ENCODE measurements at places on chromosomes 3 and 15.

GRCh38 chr15:95286352-95286880 lies 1044.1 kb upstream of the NR2F2 start:
- DNase-seq, result no peak

DNA sequence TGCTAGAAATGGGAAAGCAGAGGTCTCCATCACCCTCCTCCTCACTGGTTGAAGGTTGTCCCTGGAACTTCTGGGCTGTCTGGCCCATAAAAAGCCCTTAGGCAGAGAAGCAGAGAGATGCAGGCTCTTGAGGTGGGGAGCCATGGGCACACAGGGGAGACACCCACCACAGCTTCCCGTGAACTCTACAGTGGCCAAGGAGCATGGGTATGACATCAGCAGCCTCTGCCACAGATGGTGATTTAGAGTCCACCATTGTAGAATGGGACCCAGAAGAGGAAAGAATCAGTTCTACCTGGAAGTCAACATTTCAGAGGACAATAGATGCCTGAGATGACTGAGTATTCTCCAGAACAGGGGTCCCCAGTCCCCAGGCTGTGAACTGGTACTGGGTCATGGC lies 105.6 kb upstream of the LRRN1 start:
- DNase-seq, result no peak

GRCh38 chr15:52698514-52698913 lies 19.3 kb upstream of the ATOSA start:
- DNase-seq, result no peak

DNA sequence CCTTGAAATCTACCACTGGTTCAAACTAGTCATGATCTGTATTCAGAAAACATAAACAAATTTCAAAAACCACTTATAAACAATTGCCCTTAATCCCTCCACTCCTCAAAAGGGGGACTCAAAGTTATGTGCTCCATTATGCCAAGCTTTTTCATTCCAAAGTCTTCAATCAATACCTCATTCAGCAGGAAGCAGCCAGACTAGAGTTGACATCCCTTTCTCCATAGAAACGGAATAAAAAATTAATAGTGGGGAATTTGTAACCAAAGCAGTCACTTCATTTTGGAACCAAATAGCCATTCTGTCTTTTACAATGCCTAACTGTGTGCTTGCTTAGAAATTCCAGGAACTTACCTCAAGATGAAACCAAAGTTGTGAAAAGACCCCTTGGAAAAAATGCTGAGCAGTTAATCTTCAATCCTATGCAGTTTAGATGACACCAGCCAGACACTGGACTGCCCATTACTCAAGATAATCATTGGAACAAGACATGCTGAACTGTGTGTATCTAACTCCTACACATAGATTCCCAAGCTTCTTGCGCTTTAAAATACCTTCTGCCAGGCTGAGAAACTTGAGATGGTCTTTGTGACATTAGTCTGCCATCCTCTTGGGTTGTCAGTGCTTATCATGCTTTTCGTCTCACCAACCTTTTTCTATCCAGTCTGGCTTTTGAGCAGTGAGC lies 406.2 kb downstream of the PLOD2 start:
- no peak for DNase-seq

DNA sequence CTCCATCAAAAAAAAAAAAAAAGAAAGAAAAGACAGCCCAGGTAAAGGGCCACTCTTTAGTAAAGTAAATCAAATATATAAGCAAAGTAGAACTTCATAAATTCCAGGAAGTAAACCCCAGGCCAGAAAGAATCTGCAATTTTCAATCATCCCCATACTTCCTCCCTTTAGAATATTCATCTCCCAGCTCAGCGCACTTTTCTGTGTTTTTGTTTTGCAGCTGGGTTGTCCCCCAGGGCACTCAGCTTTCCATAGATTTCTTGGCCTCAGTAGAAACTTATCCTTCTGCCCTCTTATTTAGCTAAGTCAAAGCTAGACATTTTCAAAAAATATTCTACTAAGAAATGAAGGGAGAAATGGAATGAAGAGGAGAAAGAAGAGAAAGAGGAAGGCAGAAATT lies 24.0 kb upstream of the SPRED1 start:
- no peak for DNase-seq

DNA sequence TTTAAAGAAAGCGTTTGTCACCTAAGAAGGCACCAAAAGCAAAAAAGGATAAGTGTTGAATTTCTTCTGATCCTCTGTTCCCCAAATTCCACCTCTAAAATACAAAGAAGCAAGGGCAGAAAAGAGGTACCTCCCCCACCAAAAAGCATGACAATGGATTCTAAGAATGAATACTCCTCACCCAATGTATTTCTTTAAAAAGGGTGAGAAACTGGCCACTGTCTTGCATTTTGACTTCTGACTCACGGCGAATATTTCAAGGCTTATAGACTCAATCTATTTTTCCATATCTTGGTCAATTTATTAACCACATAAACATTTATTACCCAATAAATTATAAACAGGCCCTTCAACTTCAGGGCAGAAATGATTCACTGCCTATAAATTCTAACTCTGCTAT lies 131.1 kb downstream of the NR1I2 start:
- DNase-seq, result peak; percentile 45

- DNase-seq, result peak; percentile 61
Observed at GRCh38 chr3:193040836-193041672, 123.4 kb upstream of the MB21D2 start.

- DNase-seq, result no peak
Observed at GRCh38 chr15:74500401-74500800, 39.4 kb upstream of the UBL7 start.

GRCh38 chr3:183202004-183202722 lies 39.6 kb upstream of the LAMP3 start:
- DNase-seq, result no peak

GRCh38 chr3:58560771-58561311 lies 16.4 kb downstream of the FAM107A start:
- DNase-seq, result peak; percentile 92

- peak; percentile 90 for DNase-seq
Observed at GRCh38 chr3:139122221-139122581, 77.5 kb upstream of the PRR23C start.

DNA sequence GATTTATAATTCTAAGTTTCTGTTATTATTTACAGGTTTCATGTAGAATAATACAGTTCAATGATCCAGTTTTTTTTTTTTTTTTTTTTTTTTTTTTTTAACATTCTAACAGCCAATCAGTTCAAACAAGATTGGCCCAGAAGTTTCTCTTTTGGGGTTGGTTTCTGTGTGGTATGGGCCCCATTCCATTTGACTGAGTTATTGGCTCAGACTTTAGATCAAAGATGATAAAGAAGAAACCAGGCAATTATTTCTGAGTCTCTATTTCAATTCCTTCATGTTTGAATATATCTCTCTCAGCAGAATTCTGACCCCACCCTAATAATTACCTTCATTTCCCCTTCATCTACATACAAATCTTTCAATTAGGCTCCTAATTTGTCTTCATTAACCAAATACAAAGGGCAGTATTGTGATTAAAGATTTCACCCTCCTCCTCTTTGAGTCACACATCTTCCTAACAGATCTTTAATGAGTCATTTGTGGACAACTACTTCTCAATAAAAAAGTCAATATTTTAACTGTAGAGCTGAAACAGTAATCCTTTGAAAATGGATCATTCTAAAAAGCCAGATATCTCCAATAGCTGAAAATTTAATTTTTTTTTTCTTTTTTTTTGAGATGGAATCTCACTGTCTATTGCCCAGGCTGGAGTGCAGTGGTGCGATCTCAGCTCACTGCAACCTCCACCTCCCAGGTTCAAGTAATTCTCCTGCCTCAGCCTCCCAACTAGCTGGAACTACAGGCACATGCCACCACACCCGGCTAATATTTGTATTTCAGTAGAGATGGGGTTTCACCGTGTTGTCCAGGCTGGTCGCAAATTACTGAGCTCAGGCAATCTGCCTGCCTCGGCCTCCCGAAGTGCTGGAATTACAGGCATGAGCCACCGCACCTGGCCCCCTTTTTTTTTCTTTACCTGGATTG lies 878.8 kb downstream of the NAALADL2 start:
- DNase-seq, result peak; percentile 70

DNA sequence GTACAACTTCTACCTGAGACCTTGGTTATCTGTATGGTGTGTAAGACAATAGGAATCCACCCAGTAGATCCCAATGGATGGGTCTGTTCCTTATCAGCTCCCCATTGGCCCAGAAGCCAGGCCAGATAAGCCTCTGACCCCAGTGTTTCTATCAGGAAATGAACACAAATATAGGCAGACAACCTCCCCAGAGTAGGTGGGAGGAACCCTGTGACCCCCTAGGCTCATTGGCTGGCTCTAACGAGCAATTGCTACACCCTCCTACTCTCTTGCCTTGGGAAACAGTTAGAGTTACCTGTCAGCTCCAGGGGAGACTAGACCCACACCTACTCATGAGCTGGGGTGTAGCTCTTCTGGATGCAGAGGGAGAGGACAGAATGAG lies 299.9 kb downstream of the UACA start:
- no peak for DNase-seq

DNA sequence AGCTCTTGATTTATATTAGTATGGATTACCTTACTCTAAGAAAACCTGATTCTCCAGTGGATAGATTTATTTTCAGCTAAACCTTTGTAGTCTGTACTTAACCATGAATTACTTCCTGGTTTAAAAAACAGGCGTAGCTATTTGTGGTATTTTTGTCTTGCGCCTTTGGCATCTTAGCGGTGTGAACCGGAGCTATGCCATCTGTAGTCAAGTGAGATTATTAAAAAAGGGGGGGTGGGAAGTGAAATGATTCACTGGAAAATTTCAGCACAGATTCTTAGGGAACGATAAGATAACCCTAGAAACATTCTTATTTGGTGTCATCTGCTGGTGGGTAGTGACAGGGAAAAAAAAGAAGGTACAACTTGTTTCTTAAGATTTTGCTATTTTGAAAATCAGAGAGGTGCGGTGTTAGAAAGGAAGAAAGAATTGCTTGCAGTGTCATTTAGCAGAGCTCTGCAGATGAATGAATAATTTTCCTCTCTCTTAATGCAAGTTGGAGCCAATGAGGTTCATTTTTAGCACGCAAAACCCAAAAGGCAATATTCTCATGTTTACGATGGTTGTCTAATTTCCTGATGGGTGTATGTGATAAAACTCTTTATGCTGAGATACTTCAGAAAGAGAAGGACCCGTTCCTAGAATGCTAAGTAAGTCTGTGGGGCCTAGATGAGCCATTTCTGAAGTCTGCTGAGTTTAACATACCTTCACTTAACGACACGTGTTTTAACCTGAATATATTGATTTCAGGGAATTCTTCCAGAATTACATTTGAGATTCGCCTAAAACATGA lies 44.0 kb downstream of the PSMD6 start:
- DNase-seq, result no peak

- DNase-seq, result no peak
Observed at GRCh38 chr3:85627932-85628331, 669.1 kb downstream of the CADM2 start.

DNA sequence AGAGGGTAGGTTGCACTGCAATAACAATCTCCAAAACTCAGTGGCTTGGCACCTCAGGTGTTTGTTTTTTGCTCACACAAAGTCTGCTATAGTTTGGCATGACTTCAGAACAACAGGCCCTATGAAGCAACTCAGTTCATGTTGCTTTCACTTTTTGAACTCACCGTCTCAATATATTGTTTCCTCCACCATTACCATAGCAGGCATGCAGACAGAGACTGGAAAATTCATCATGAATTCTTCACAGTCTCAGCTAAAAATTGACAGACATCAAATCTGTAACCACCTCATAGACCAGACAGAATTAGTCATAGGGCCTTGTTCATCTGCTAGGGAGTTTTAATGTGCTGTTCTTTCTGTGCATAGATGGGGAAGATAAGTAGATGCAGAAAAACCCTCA lies 161.4 kb upstream of the POU1F1 start:
- peak; percentile 47 for DNase-seq

GRCh38 chr3:149506965-149507364 lies 32.5 kb downstream of the TM4SF4 start:
- no peak for DNase-seq

- DNase-seq, result peak; percentile 80
Observed at GRCh38 chr3:124837730-124838186, 49.4 kb downstream of the ITGB5 start.

DNA sequence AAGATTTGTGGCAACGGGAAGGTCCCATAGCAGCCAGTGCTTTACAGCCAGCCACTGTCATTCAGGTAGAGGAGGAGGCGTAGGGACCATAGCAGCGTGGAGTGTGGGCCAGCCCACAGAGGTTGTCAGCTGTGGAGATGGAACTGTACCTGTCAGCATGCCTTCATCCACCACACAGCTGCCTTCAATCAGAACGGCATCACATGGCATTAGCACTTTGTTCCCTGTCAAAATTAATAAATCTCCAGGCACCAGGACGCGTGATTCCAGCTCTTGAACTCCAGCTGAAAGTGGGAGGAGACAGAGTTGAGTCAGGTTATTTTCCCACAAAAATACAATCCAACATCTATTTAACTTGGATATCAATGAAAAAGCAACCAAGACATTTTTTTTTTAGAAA lies 84.0 kb downstream of the ATP13A4 start:
- no peak for DNase-seq

GRCh38 chr15:52020221-52021085 lies 1.4 kb downstream of the MAPK6 start:
- peak; percentile 68 for DNase-seq

DNA sequence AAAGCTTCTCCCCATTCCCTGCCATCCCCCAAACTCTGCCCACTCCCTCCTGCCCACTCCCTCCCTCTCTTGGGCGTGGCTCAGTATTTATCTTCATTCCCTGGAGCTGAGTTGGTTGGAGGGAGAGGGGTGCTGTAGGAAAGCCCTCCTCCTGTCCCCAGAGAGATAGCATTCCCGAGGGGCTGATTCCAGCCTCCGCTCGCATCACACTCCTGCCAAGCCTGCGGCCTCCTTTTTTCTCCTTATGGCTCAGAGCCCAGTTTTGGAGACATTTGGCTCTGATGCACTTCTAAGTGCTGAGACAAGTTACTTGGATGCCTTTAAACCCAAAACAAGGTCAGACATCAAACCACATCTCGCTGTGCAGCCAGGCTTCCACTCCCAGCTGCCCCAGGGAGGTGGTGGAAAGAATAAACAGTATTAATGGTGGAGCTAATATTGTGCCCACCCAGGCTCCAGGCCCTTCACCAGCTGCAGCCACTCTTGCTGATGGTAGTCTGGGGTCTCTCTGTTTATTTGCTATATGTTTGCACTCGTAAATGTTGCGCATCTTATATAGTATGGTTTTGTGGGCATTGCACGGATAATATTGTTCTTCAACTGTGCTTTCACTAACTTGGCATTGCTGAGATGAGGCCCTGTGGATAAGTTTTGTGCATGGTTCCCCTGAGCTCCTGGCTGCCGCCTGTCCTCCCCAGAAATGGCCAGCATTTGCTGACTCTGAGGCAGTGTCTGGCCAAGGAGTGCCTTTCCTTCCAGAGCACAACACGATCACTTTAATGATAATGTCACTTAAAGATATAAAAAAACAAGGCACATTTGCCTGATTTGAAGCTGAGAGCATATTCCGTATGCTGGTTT lies 157.2 kb downstream of the LRRC28 start:
- DNase-seq, result peak; percentile 73

GRCh38 chr3:134636406-134636805 lies 14.4 kb downstream of the KY start:
- DNase-seq, result no peak

- peak; percentile 47 for DNase-seq
Observed at GRCh38 chr3:99856437-99857220, 39.0 kb downstream of the CMSS1 start.

GRCh38 chr3:38536671-38537070 lies 40.5 kb downstream of the EXOG start:
- no peak for DNase-seq

- DNase-seq, result no peak
Observed at GRCh38 chr3:101656651-101657050, 20.3 kb downstream of the ZBTB11 start.

GRCh38 chr15:60155661-60156060 lies 151.6 kb downstream of the FOXB1 start:
- DNase-seq, result peak; percentile 63

GRCh38 chr3:153290268-153291015 lies 128.4 kb downstream of the RAP2B start:
- DNase-seq, result peak; percentile 18
